ENCODE measurements at places on chromosomes 5 and 9. TPM values are rescaled to one million over a fixed set of nuclear protein-coding genes. Genes with fewer than 3 reads are reported as not detected.

PCDHA1 gene
- total RNA-seq: not detected

TTC23L gene
- total RNA-seq: not detected

ENHO gene
- total RNA-seq: 0.75 TPM

RETREG1 gene
- total RNA-seq: 6.4 TPM
